T-helper 2 cell treated with Interferon-gamma antibody and Interleukin-4, amounts not matched to agents 100 ng/mL and 5 ng/mL, for 36 hours (primary cell): ENCODE measurements at places on chromosomes 11 and 22. TPM values are rescaled to one million over a fixed set of nuclear protein-coding genes. Genes with fewer than 3 reads are reported as not detected.

Gene ISX
- total RNA-seq: not detected in 2 replicates

Gene GLYATL2
- total RNA-seq: not detected in 2 replicates

Gene PAMR1
- total RNA-seq: not detected in 2 replicates

Gene APBB1
- 51.1 and 53.9 TPM in 2 replicates for total RNA-seq

Gene HMOX1
- 0.61 and 1.2 TPM in 2 replicates for total RNA-seq

Gene APOL6
- 73.1 and 73.9 TPM in 2 replicates for total RNA-seq

Gene PHF5A
- total RNA-seq: 61.7 and 72.6 TPM in 2 replicates

Gene APOA5
- total RNA-seq: not detected in 2 replicates

Gene E2F8
- total RNA-seq: 41.9 and 42.6 TPM in 2 replicates

Gene IGLL5
- total RNA-seq: not detected in 2 replicates

Gene FOSL1
- 3.7 and 4.5 TPM in 2 replicates for total RNA-seq

Gene MPZL2
- 3.8 and 5.2 TPM in 2 replicates for total RNA-seq
